ENCODE measurements at places on chromosomes 3 and 15.

DNA sequence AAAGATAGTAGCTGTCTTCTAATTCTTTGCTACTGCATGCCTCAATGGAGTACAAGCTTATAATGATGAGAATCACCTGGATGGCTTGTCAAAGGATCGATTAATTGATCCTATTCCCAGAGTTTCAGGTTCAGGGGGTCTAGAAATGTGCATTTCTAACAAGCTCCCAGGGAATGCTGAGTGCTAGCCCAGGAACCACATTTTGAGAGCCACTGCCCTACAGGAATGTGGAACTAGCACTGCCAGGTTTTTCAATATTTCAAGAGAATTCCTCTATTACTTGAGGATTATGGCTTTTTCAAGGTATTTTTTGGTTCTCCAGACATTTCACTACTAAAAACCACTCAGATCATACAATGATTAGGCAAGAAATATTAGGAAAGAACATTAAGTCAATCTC lies 52.7 kb downstream of the RARB start:
- DNase-seq: no peak

DNA sequence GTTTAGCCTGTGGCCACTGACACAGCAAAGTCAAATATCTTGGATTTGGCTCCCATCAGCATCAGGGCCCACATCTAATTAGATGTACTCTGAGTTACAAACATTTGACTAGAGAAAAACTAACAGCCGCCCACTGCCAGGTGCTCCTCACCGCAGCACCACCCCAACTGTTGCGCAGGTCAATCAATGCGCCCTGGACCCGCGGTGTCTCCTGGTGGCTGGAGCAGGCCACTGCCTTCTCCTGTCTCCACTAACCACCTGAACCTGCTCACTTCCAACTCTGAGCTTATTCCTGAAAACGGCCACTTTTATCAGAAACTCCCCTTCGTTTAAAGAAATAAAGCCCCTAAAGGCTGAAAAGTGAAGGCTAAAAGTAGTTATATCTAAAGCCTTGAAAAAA lies 4.3 kb downstream of the RIOX2 start:
- no peak for DNase-seq

- no peak for DNase-seq
These were observed 2.3 kb downstream of the SHOX2 start for GRCh38 chr3:158103887-158104327.

GRCh38 chr3:2944628-2945027 lies 165.5 kb downstream of the IL5RA start:
- no peak for DNase-seq

DNA sequence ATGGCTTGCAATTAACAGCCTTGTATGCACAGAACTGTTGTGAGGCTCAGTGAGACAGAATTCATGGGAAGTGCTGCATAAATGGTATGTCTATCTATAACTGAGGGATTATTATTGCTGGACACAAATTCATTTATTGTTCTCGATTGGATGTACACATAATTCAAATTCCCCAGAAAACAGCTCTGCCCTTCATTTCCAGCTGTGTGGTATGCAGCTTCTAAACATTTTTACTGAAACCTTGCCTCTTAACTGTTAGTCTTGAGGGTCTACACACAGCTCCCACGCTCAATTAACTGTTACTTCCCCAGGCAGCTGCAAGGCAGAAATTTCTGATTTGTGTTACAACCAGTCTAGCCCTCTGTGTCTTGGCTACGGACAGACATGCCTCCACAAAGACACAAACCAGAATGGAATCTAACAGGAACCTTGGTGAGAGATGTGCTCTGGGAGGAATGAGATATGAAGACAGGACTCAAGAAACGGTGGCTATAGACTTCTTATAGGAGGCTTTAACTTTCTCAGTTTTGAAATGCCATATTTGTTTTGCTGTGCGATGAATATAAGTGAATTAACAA lies 139.7 kb upstream of the TBL1XR1 start:
- DNase-seq: no peak

GRCh38 chr15:31079519-31079918 lies 22.0 kb downstream of the TRPM1 start:
- DNase-seq: no peak

DNA sequence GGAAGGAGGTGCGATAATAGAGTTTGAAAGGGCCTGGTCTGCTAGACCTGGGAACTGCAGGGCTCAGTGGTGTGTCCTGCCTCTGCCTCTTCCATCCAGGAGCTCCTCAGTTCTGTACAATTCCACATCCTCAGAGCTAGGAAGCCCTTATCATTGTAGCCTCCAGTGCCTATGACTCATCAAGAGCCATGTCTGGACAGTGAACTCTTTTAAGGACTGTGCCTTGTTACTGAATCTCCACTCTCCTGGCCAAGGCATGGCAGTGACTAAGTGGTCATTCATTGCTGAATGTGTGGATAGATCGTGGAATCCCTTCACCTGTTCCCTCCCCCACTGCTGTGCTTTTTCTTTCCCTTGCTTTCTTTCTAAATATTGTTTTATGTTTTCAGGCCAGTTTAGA lies 2.9 kb downstream of the TIMP4 start:
- no peak for DNase-seq

Data from activated CD8-positive, alpha-beta memory T cell treated with anti-CD3 and anti-CD28 coated beads for 1 hour (primary cell).